IMR-90 (cell line): ENCODE measurements at places on chromosomes 11 and 22. TPM values are rescaled to one million over a fixed set of nuclear protein-coding genes. Genes with fewer than 3 reads are reported as not detected.

- peak; percentile 72 for DNase-seq
Observed at GRCh38 chr11:58926251-58926650, 13.0 kb upstream of the GLYATL1 start.

DNA sequence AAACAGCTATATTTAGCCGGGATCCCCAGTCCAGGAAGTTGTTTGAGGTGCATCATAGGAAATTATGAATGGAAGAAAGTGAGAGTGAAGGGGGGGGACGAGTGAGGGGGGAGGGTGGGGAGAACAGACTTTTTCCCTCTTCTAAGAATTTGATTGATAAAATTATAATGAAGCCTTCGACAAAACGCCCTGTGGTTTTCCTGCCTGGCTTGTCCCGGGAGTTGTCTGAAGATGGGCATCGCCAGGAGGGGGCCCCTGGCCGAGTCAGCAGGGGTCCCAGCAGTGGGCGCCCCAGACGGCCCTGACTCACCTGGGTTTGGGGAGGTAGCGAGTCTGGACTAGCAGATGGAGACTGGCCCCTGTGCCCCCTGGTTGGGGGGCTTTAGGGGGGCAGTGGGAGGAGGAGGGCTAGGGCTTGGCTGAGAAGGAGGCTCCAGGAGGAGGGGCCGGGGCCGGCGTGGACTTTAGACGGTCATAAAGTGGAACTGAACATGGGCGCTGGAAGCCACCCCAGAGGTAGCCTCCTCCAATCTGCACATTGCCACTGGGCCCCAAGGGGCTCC, 336 bp upstream of the LIF start:
- no peak for DNase-seq

IFITM1 gene
- 14.4 and 24.2 TPM in 2 replicates for total RNA-seq

DNA sequence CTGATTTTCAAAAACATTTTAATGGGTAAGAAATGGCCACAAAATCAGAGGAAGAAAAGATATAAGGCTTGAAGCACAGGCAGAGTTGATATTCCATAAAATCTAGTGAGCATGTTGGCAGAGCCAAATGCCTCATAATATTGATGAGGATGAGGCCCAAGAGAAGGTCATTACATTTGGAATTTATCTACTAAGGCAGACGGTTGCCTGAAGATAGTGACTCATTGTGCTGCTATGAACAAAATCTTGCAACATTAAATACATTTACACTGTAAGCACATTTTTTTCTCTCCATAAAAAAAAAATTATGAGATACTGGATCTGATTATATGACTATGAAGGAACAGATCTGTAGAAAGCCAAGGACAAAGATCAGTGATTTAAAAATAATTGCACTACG, 881.4 kb upstream of the CHORDC1 start:
- peak; percentile 80 for DNase-seq

TSKU gene
- 6.4 and 6.8 TPM in 2 replicates for total RNA-seq

- peak; percentile 32 for DNase-seq
Observed at GRCh38 chr22:25495285-25495684, 69.2 kb upstream of the GRK3 start.

DNA sequence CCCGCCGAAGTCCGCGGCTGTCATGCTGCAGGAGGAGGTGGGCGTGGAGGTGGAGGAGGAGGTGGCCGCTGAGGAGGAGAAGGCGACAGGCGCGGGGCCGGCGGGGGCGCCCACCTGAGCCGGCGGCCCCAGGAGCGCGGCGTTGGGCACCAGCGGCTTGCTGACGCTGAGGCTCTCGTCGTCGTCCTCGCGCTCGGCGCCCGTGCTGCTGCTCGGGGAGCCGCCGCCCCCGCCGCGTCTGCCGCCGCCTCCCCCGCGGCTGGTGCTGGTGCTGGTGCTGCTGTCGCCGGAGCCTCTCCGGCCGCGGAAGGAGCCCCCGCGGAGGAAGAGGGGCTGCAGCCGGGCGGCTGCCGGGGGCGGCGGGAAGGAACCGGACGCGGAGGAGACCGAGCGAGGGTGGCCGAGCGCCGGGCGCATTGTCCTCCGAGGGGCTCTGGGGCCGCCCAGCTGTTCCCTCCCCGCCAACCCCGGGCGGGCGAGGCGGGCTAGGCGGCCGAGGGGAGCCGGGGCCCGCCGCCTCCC, 388 bp downstream of the TMEM121B start:
- DNase-seq: no peak

SCN3B gene
- under 0.01 TPM in 2 replicates for total RNA-seq

GRCh38 chr22:32612834-32613233, 138.2 kb downstream of the FBXO7 start:
- DNase-seq: no peak

OR51B5 gene
- total RNA-seq: 0.54 and 0.56 TPM in 2 replicates

GRCh38 chr11:62883673-62884072, 3.0 kb downstream of the SLC3A2 start:
- DNase-seq: no peak

GRCh38 chr11:87889126-87889525, 286.1 kb downstream of the RAB38 start:
- no peak for DNase-seq

DNA sequence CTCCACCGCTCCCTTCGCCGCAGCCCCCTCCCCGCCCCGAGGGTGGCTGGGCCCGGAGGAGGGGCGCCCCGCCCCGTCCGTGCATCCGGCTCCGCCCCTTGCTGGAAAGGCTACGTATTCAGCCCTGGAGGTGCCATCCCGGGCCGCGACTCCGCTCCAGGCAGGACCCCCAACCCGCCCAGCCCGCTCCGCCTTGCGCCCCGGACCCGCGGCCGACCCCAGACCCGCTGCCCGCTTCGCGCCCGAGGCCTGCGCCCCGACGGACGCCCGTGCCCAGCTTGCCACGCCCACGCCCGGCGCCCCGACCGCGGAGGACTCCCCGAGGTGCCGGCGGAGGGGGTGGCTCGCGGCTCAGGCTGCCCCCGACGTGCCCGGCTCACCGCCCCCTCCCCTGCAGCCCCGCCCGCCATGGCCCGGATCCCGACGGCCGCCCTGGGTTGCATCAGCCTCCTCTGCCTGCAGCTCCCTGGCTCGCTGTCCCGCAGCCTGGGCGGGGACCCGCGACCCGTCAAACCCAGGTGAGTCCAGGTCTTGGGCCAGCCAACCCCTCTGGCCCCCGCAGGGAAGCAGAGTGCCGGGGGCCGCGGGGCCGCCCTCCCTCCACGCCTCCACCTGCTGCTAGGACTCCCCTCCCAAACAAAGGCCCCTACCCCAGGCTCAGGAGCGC, at the start of gene ADM2:
Gene ADM2 (plus strand): TSS at position 104 of the 667 bp plus-strand sequence. CDS start 305 bp downstream, at position 409.
- DNase-seq: no peak

OR52N2 gene
- not detected in 2 replicates for total RNA-seq

ZFTA gene
- 5.4 and 7.2 TPM in 2 replicates for total RNA-seq

DNA sequence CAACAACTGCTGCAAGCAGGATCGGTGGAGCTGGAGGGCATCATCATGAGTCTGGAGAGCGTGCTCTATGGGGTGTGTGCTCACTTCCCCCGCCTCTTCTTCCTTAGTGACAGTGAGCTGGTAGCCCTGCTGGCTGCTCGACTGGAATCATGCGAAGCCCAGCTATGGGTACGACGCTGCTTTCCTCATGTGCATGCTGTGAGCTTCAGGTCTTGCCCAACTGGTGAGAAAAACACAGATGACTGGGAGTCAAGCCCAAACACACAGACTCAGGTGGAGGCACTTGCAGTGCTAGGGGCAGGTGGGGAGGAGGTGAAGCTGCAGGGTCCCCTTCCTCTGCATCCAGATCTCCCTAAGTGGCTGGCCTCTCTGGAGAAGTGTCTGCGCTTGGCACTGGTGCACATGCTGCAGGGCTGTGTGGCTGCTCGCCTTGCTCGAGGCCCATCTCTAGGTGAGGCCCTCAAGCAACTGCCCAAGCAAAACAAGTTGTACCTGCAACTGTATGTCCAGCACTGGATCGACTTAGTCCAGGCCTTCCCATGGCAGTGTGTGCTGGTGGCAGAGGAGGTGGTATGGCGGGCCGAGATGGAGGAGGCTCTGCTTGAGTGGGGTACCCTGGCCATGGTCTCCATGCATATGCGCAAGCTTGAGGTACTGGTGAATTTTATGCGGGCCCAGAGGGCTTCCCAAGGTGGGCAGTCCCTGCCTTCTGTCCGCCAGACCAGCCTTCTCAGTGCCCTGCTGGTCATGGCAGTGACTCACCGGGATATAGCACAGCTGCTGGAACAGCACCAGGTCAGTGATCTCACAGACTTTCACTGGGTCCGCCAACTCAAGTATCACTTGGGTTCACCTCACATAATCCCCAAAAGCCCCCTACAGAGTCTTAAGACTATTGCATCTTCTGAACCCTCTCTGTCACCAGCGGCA, 48.1 kb downstream of the DNHD1 start:
- peak; percentile 51 for DNase-seq

DNA sequence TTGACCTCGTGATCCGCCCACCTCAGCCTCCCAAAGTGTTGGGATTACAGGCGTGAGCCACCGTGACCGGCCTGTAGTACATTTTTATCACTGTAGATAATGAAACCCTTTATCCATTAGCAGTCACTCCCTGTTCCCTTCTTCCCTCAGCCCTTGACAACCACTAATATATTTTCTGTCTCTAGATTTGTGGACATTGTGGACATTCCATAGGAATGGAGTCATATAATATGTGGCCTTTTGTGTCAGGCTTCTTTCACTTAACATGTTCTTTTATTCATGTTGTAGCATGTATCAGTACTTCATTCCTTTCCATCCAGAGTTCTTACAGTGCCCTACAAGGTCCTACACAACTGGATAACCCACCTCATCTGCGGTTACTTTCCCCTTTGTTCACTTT, 30.5 kb downstream of the RRM1 start:
- DNase-seq: peak; percentile 10
